ENCODE measurements at places on chromosomes 1 and 21. TPM values are rescaled to one million over a fixed set of nuclear protein-coding genes. Genes with fewer than 3 reads are reported as not detected.

GRCh38 chr1:241202401-241202800 lies 154.6 kb downstream of the RGS7 start:
- DNase-seq, result no peak

Gene ZNF593OS
- not detected for total RNA-seq

GRCh38 chr1:71899881-71900280 lies 382.5 kb downstream of the NEGR1 start:
- no peak for DNase-seq

DNA sequence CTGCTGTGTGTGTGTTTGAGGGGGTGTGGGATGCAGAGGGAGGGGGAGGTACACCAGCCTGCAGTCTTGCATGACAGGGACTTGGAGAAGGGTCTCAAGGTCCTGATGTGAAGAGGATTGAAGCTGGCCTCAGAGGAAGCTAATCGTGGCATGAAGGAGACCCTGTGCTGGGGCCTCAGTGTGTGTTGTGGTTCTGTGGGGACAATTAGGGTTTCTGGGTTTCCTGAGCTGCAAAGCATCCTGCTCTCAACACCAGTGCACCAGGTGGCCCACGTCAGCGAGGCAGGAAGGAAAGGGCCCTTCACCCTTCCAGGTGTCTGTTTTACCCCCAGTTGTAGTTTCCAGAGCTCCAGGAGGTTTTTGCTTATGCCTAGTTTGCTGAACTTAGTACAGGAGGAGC lies 52.8 kb downstream of the TENT5C start:
- DNase-seq, result no peak

DNA sequence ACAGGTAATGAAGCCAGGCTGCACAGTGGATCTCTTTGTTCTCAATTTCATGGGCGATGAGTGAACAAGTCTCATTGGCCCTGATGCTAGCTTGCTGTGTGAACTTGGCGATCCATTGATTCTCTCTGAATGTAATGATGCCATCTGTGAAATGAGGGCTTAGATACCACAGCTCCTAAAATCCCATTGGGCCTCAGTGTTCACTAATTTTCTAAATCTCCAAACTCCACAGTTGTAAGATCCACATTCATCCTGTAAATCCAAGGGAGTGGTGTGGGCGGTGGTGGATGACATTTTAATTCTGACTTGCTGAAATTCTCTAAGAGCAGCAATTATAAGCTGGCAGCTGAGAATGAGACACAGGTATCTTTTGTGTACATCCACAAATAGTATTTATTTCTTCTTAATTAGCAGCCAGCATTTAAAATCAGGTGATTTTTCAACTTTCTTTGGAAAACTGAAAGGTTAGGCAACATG lies 9.6 kb upstream of the ACTL8 start:
- DNase-seq, result no peak

- no peak for DNase-seq
These were observed 30.2 kb upstream of the OTUD3 start for GRCh38 chr1:19852036-19852435.

- peak; percentile 93 for DNase-seq
These were observed 171.1 kb upstream of the CSF3R start for GRCh38 chr1:36653850-36654249.

DNA sequence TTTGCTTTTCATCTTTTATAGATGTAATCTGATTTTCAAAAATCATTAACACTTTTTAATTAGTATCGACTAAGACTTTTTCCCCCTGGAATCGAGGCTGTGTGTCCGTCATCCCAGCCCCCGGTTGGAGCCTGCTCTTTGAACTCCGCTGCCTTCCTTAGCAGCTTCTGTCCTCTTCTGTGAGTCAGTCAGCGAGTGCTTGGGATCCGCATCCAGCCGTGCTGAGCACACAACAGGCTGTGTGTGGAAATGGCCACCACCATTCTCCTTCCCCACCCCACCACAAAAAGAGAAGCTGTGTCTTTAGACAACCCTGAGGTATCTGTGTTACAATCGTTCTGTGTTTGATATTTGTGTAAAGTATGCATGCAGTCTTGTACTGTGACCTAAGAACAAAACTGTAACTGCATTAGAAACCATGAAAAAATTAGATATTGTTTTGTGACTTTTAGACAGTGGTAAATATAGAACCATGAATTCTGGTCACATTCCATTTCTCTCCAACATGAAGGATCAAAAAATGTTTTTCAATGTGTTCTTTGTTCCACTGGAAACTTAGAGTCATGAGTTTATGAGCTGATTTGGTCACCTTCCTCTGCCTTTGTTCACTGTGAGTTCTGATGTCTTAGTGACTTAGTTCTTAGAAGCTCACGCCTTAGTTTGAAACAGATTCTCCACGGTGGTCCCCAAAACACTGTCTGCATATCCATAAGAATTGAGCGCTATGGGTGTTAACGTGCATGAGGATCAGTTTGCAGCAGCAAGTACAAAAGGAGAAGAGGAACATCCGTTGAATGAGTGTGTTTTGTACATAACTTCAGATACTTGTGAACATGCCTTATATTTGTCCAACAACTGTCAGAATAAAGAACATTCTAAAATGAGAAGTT lies 64.7 kb downstream of the VPS26C start:
- no peak for DNase-seq

Gene OR2L8
- 0.44 TPM for total RNA-seq

DNA sequence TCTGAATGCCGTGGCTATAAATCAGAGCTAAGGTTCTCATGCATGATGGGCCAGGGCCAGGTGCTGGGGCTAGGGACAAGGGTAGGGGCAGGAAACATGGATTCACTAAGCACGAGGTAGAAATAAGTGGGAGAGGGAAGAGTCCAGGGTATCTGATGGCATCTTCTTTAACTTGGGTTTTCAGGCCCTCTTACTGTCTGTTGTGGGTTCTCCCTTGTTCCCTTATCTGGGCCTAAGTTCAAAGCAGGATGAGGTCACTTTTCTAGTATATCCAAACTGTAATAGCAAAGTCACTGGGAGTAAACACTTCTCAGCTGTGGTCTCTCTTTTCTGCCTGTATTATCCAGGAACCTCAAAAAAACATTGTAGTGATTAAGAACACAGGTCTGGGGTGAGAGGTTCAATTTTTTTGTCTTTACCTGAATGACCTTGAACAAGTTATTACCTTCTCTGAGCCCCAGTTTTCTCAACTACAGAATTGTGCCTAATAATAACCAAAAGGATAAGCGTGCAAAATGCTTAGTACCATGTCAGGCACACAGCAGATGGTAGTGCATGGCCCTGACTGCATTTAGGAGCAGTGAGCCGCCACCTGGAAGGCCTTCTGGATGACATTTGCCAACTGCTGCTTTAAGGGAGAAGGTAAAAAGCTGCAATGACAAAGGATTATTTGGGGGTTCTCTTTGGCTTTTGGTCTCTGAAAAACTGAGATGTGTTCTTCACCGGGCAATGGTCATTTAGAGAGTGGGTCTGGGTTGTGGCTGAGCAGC lies 53.6 kb upstream of the A3GALT2 start:
- no peak for DNase-seq

DNA sequence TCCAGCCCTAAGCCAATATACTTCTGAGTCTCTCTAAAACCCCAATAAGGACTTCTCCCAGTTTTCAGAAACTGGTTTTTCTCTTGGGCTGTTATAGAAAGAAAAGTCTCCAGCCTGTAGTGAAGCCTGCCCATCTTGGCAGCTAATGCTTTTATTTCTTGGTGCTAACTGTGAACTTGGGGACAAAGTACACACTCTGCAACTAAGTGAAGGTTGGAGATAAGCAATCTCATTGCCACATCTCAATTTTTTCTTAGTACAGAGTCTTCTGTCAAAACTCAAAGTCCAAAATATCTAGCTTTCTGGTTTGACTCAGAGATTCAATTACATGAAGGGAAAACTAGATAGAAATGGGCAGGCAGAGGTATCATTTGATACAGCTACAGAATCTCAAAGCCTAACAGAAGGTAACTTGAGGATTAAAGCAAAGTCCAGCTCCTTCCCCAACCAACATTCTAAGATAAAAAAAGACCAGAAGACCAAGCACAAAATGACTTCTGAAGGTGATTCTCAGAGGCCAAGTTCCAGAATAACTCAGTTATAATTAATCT lies 14.0 kb downstream of the AK2 start:
- DNase-seq, result no peak

Gene SLC6A17
- 10.4 TPM for total RNA-seq

GRCh38 chr1:28882009-28882628 lies 32.2 kb upstream of the EPB41 start:
- peak; percentile 91 for DNase-seq

Measured in spinal cord (tissue), 10 donors.